ENCODE measurements at places on chromosomes 5 and 9. TPM values are rescaled to one million over a fixed set of nuclear protein-coding genes. Genes with fewer than 3 reads are reported as not detected.

- no peak for DNase-seq
Measured at GRCh38 chr5:2908086-2908485, 156.6 kb upstream of the IRX2 start.

DIRAS2 gene
- polyA plus RNA-seq = 1.1 TPM

AIF1L gene
- polyA plus RNA-seq = 21.5 TPM

- no peak for DNase-seq
Measured at GRCh38 chr9:109248133-109248581, 72.7 kb downstream of the EPB41L4B start.

DNA sequence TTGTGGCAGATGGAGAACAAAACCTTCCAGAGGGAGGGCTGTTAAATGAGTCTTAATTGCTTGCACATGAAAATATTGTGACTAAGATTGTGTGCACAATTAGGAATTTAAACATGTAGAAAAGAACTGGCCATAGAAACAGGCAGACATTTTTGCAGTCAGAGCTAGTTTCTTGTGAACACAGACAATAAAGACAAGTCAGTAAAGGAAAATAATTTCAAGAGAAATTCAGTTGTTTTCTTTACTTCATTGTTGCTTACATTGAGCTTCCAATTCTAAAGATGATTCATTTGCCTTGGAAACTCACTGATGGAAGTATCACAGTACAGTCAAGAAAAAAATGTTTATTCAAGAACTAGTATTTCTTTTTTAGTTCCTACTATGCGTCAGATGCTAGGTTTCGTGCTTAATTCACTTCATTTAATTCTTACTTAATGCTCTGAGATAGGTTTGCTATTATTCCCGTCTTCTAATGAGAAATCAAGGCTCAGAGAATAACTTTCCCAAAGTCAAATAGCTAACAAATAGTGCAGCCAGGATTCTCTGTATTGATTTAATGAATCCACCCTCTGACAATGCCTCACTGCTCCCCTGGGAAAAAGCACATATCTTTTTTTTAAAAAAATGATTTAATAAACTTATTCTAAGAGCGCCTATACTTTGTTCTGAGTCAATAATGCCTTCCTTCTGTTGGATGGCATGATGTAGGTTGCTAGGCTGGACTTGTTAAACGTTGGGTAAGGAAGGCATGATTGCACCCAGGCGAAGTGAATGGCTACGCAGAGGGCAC, 581.4 kb downstream of the RAB3C start:
- no peak for DNase-seq

GRCh38 chr5:125408448-125409233, 662.2 kb upstream of the ZNF608 start:
- DNase-seq = no peak

DNA sequence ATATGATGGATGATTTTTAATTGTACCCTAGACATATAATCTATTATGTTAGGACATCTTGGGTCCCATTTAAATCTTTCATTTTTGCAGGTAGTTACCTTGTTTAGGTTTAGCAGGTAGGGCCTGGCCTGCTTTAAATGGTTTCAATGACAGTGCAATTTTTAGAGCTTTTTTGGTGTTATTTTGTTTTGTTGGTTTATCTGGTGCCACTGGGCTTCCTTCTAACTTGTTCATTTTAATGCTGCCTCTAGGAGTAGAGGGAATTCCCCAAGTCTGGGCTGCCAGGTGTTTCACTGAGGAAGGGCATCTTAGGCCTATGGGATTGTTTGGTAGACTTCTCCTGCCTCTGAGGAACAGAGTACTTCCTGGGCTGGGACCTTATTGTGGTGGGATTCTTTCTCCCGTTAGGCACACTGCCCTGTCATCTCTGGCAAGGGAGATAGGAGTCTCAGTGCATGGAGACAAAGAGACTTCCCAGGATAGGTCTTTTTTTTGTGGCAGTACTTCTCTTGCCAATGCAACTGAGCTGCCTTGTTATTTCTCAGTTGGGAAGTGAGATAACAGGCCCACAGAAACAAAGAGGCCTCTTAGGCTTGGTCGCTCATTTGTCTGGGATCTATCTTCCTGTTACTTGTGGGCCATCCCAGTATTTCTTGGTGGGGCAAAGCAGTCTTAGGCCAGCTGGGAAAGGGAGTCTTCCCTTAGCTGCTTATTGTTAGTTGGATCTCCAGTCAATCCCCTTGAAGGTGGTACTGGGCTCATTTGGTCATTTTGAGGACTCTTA, 282.9 kb downstream of the FER start:
- DNase-seq = no peak

OBP2B gene
- not detected for polyA plus RNA-seq

DNA sequence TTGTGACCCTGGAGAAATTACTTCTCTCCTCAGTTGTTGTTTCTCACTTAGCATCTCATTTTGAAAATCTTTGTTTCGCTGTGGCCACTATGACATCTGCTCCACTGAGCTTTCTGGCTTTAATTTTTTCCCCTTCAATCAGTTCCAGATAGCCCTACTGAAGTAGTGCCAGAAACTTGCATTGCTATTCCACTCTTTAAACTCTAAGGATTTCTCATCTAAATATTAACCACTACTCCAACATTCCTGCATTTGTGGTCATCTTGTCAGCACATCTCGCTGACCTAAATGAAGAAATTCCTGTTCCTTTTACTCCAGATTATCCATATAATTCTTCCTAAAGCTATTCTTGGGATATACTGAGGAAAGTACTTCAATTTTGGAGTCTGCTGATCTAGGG, 15.3 kb upstream of the NOL6 start:
- no peak for DNase-seq
